ENCODE measurements at places on chromosomes 4 and X. TPM values are rescaled to one million over a fixed set of nuclear protein-coding genes. Genes with fewer than 3 reads are reported as not detected.

The ASB5 gene
- 0.28 TPM for total RNA-seq

The MTMR8 gene
- total RNA-seq: not detected

The GAGE12H gene
- total RNA-seq: not detected

The SPANXB1 gene
- total RNA-seq: not detected

The CSAG3 gene
- total RNA-seq: not detected

The CCDC149 gene
- total RNA-seq: 104 TPM

The HPSE gene
- total RNA-seq: 1.3 TPM

The NEIL3 gene
- total RNA-seq: 8.3 TPM

The SPRY1 gene
- total RNA-seq: 34.8 TPM

The GPRASP3 gene
- total RNA-seq: 9.7 TPM

The COL4A5 gene
- total RNA-seq: 129 TPM

The PJA1 gene
- total RNA-seq: 40.4 TPM

The MORC4 gene
- total RNA-seq: 25.9 TPM

The CT55 gene
- total RNA-seq: not detected

- no peak for DNase-seq
Observed at GRCh38 chr4:48495941-48496340, 5.9 kb downstream of the ZAR1 start.

DNA sequence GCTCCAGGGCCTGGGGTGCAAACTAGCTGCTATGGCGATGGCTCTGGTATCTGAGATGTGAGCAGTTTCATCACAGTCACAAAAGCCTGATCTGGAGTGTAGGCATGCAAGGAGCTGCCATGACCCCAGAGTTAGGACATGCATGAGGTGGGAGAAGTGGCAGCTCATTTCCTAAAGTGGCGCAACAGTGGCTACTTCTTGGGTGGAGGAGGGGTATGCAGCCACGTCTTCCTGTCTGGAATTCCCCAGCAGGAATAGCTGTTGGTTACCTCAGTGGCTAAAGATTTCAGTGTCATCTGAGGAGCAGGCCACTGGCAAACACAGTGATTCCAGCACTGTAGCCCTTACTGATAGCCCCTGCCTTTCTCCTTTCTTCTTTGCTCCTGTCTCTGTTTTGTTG is 1382.5 kb downstream of the C4orf33 start:
- DNase-seq: no peak

DNA sequence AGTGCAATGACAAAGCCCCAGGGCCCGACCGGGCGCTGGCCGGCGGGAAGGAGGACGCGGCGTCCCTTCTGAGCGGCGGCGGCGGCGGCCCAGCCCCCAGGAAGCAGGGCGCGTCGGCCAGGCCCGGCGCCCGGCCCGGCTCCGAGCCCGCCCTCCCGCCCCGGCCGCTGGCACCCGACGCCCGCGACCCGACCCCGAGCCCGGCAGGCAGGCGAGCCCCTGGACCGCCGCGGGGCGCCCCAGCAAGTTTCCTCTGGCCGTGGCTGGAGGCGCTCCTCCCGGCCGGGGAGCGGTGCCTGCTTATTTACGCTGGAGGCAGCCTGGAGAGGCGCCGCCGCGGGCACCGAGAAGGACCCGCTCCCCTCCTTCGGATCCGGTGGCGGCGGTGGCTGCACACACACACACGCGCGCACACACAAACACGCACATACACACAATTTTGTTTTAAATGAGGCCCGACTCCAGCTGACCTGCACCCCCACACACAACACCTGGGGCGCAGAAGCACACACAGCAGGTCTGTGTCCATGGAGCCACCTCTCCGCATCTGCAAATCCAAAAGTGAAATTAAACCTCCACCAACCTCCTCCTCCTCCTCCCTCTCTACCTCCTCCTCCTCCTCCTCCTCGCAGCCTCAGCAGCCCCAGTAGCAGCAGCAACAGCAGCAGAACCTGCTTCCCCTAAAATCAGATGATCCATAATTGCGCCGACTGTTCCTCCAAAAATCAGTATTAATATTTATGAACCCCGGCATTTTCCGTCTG is 669 bp downstream of the IRF2 start:
- peak; percentile 33 for DNase-seq

GRCh38 chr4:99828477-99828876 is 11.8 kb downstream of the DAPP1 start:
- no peak for DNase-seq

GRCh38 chr4:68372588-68372987 is 22.7 kb upstream of the YTHDC1 start:
- DNase-seq: no peak

- DNase-seq: no peak
Observed at GRCh38 chrX:13051529-13052172, 7.2 kb upstream of the FAM9C start.

DNA sequence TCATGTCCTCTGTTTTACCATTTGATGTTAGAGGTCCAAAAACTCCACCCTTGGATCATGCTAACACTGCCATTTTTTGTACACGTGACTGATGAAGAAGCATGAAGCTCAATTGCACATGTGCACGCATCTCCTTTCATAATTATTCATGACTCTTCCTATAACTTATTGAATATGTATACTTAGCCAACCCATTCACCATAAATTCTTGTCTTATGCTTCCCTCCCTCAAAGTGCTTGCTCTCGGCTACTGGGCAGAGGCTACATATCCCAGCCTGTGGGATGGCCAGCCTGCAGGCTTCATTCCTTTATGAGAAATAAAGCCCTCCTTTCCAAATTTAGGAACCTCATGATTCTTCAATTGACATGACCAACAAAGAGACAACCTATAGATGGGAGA is 17.5 kb upstream of the BMP15 start:
- DNase-seq: no peak

- DNase-seq: no peak
Observed at GRCh38 chrX:48002929-48003328, 860 bp downstream of the ZNF182 start.

GRCh38 chr4:119479835-119480234 is 148.8 kb downstream of the PDE5A start:
- no peak for DNase-seq

DNA sequence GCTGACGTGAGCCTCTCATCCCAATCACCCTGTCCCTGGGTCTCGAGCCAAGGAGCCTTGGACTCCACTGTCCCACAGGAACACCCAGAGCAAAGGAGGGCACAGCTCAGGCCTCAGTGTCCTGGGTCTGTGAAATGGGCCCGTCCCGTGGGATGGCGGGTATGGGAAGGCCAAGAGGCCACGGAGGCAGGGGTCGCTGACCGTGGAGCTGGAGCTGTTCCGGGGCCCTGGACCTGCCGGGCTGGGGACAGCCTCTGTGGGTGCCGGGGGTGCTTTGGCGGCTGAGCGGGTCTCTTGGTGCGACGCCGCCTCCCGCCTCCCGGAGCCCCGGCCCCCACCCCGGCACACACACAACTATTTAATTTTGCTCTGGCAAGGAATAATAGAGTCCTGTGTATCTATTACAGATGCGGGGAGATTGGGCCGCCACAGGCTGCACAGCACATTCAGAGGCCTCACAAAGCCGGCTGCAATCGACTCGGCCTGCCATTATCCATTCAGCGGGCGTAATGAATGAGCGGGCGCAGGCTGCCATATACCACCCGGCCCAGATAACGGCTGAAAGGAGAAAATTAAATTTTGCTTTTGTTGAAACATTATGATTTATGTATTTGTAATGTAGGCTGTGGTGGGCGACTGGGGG is 83.9 kb upstream of the NKX1-1 start:
- DNase-seq: no peak

GRCh38 chrX:55135171-55135570 is 46.4 kb downstream of the PAGE2 start:
- DNase-seq: peak; percentile 20

DNA sequence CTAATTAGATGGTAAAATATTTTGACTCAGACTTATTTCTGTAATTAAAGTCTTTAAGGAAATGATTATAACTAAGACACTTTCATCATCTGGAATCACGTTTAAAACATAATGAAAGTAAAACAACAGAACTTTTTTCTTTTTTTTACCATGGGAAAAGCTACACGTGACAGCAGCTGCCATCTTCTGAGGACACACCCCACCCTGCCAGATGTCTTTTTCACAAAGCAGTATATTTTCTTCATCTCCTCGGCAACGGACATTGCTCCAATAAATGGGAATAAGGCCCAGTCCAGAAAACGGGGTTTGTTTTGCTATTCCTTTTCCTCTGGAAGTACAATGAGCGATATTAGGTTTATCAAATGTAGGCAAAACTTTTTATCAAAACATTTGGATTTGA is 17.5 kb downstream of the PRSS12 start:
- no peak for DNase-seq

DNA sequence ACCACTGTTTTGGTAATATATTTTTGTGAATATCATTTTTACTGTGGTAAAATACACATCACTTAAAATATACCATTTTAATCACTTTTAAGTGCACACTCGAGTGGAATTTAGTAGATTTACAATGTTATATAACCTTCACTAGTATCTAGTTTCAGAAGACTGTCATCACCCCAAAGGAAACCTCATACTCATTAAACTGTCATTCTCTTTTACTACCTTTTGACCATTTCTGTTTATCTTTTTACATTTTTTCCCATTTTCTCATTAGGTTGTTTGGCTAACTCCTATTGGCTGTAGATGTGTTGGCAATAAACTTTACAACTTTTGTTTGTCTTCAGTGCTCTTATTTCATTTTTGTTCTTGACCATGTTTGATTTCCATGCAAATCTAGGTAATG is 1168.3 kb upstream of the PCDH7 start:
- no peak for DNase-seq

DNA sequence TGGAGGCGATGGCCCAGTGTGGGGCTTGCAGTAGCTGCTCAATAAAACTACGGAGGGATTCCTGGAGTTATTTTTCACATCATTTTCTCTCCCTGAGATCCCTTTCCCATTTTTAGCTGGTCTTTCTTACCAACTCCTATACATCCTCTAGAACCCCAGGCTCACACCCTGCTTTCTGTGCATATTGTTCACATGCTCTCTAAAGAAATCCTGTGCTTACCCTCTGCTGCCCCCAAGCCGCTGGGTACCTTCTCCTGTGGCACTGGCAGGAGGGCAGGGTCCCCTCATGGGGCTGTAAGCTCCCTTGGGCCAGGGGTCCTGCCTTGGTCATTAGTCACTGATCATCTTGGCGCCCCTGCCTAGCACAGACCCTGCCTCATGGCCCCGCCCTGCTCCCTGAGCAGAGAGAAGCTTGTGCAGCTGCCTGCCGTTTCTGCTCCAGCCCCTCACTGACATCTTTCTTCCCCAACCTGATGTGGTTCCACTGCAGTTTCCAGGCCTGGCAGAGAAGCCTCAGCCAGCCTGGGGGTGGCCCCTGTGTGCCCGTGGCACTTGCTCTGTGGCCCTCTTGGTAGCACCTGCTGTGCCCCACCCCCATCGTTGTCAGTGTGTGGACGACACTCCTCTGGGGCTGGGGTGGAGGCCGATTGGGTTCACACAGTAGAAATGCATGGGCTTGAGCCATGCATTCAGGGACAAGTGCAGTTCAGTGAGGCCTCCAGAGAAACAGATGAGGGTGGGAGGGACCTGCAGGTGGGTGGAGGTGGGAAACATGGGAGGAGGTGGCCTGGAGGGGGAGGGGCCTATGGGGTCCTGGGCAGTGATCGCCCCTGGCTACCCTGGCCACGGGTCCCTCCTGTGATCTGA is 69.5 kb downstream of the WFS1 start:
- no peak for DNase-seq

DNA sequence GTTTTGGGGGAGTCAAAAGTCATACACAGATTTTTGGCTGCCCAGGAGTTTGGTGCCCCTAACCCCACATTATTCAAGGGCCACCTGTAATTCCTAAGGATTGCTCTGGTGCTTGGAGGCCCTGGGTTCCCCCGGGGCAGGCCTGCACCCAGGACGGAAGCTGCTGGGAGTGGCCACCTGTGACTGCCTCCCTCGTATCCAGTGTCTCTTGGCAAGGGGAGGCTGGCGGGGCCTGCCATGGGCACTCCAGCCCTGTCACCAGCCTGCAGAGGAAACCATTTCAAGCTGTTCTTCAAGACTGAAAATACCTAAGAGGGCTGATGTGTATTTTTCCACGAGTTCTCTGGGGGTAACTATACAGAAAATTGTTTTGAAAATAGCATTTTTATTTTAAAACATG is 24.5 kb upstream of the GPR78 start:
- DNase-seq: no peak

DNA sequence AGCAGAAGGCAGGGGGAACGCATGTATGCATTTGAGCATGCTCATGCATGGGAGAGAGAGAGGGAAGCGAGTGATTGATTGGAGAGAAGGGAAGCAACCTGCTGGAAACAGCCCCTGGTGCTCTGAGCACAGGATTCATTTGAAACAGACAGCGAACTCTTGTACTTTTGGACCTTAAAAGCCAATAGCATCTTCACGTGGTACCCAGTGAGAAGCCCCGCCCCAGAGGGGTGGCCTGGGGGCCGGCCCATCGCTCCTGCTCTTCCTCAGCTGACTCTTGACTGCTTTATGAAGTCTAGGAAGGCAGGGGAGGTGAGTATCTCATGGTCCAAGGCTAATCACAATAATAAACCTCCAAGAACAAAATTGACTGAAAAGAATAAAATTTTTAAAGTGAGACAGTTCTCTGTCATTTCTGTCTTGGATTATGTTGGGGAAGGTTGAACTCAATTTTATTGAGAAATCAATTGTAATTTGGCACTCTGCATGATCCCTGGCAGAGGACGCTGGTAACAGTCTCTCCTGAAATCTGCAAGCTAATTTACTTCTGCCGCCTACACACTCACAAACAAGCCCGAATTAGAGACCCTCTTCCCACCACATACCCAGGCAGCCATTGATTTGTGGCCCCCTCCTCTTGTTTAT is 168.2 kb upstream of the PPARGC1A start:
- no peak for DNase-seq

- no peak for DNase-seq
Observed at GRCh38 chr4:48739560-48740019, 40.5 kb downstream of the FRYL start.

GRCh38 chr4:22978656-22979055 is 285.9 kb downstream of the GBA3 start:
- no peak for DNase-seq

- DNase-seq: peak; percentile 1
Observed at GRCh38 chr4:7933651-7934510, 5.8 kb downstream of the AFAP1 start.

GRCh38 chrX:56788229-56788628 is 59.2 kb downstream of the NBDY start:
- DNase-seq: peak; percentile 15

DNA sequence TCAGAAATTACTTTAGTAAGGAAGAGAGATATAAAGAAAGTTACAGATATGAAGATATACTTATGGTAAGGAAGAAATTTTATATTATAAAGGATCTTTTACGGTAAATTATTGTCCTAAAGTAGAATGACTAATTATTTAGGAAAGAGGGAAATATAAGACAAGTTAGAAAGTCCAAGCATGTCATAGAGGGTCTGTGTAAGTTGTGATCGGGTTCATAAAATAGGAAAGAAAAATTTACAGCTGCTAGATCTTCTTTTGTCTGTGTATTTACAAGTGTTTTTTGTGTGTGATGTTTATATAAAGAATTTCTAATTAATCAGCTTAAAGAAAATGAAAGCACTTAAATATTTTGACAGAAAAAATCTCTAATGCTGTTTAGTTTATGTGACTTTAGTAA is 1054.9 kb upstream of the DIAPH2 start:
- DNase-seq: no peak

- no peak for DNase-seq
Observed at GRCh38 chr4:183320211-183321059, at the start of gene CLDN22. Gene CLDN22 (minus strand): TSS chr4:183320276. CDS start chr4:183320218, 58 bp downstream.

GRCh38 chr4:121182296-121182695 is 18.2 kb upstream of the TNIP3 start:
- DNase-seq: no peak
